NCI-H82 (cell line): ENCODE measurements at places on chromosomes 2 and 18.

- no peak for DNase-seq
Observed at GRCh38 chr18:64233851-64234250, 85.0 kb upstream of the LINC00305 start.

DNA sequence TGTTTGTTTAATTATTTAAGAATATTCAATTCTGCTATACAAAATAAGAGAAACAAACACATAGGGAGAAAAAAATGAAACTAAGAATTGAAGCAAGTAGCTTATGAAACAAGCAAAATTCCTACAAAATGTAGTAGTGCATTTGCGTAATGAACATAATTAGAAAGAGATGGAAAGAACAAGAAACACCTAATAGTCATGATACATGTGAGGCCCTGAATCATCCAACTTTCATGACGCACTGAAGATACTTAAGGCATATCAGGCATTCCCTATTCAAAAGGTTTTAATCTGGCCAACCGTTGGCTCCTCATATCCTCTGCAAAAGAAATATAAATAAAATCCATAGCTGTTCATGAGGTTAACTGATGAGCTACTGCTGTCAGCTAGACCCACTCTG, 14.5 kb upstream of the NAB1 start:
- no peak for DNase-seq

GRCh38 chr2:85704800-85705679, 10.9 kb downstream of the GNLY start:
- no peak for DNase-seq

GRCh38 chr2:1678609-1679008, 65.7 kb downstream of the PXDN start:
- no peak for DNase-seq

DNA sequence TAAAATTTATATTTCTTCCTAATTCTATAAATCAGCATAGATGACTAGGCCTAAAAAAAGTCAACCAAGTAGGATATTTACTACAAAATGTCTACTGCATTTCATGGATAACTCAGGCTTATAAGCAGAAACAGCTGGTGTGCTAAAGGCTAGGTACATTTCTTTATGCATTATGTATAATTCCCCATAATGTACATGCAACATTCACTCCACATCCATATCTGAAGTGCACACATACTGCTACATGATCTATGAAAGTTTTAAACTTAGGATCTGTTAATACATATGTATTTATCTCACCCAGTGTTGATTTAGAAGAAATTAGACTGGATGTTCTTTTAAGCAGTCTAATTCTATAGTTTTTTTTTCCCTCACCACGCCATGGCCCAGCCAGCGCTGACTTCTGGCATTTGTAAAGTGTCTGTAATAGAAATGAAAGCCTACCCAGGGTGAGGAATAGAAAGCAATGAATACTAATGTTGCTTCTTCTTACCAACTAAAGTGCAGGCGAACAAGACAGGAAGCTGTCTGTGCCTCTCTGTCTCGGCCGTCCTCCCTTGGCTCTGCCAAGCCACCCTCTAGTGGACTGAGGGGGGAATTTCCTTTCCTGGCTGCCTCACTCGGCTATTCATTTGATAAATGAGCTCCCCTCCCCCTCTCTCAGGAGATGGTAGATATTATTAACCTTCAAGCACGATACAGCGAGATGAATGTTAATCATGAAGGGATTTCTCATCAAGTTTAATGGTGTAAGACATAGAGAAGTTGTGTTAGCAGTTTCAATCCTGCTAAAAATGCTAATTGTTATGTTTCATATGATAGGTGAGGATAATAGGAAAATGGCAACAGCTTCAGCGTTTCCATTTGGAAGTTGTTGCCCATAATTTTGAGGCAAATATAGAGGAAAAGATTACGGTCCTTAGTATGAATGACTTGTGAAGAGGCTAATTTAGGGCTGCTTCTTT, 384.5 kb downstream of the MTX2 start:
- DNase-seq = peak; percentile 94

DNA sequence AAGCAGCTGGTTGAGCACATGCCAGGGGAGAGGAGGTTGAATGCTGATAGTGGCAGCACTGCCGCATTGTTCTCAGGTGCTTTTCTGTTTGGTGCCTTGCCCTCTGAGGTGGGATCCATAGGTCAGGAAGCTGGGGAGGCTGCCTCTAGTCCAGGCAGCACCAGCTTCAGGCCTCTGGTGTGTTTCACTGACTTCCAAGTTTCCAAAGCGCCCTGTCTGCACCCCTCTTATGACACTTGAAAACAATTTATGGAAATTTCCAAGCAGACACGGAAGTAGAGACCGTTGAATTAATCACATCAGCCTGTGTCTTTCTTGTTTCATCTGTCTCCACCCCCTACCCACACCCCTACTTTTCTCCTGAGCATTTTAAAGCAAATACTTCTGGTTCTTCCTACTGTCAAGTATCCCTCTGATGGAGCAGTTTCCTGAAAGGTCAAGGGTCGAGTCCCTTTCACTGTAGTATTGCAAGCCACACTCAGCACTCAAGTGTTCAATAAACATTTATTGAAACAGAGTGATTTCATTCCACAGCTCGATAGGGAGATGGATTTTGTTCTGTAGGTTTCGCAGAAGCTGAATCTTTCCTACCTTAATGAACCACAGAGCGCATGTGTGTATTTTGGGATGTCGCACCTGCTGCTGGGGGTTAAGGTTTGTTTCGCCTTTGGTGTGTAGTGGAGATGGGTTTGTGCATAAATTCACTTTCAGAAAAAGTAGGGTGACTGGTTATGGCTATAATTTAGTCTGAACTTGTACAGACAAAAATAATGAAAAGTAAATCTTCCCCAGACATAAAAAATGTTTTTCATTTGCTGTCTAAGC, 21.4 kb downstream of the DGKD start:
- no peak for DNase-seq

- no peak for DNase-seq
Observed at GRCh38 chr2:191441496-191442214, 196.5 kb downstream of the MYO1B start.

DNA sequence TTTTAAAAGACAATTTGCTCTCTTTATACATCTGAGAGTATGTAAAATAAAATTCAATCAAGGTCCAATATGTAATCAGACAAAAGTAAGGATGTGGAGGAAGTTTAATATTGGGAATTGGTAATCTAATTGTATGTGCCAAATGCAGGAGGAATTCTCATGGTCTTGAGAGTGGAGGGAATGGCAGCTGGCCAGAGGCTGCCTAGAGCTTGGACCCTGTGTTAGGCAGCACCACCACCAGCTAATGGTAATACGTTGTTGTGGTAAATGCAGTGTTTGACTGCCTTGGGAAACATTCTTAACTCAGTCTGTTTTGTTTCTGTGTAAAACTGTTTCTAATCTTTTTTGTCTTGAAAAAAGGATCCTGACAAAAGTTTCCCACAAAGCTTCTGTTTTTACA, 30.0 kb downstream of the GALNT1 start:
- DNase-seq = no peak

DNA sequence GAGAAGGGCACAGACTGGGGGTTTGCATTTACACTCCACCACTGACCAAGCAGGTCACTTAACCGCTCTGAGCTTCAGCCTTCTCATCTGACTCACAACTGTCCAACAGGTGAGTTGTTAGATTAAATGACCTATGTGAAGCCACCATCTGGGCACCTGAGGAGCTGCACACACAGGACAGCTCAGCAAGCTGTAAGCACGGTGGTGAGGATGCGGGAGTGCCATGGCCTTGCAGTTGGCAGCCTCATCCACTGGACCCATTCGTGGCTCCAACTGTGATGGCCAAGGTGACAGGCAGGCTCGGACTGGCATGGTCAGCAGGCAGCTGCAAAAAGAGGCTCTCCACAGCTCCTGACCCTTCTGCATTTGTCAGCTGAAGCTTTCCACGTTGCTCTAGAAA, 23.3 kb upstream of the AMMECR1L start:
- DNase-seq = no peak

DNA sequence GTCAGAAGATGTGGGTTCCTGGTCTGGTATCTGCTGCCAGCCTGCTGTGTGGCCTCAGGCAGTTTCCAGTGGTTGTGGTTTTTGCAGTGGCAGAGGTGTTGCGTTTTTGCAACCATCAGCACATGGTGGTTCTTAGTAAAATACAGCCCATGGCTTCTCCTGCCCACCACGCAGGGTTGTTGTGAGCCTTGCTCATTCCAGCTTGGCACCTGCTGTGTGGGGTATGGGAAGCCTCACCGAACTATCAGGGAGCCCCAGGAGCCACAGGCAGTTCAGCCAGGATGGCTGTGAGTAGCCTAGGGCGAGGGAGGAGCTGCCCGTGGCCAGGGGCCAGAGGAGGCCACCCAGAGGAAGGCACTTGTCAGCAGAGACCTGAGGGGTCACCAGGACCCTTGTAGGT, 9.8 kb downstream of the ARID5A start:
- DNase-seq = no peak

DNA sequence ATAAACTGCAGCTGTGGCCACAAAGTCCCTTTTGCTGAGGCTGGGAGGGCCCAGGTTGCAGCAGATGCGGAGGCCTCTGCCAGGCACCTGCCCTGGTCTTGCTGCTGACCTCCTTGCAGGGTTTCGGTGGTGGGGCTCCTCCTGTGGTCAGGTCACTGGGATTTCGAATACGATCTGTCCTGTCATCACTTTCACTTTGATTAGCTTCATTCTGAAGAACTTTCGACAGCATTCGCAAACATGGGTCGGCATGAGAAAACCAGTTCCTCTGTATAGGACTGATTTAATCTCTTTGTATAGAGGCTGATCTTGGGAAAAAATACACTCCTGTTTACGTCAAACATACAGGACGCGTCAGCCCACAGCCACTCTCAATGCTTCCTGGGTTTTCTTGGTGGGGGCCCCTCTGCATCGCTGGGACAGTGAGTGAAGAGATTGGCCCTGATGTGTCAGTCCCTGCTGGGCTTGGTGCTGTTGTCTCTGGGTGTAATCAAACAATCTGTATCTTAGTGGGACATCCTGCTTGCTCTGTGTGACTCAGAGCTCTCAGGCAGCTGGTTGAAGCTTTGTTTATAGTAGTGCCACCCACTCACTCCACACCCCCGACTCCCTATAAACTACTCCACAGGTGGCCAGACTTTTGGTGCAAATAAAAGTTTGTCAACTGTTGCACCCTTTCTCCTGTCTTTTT, 209.4 kb upstream of the CXCR4 start:
- no peak for DNase-seq

DNA sequence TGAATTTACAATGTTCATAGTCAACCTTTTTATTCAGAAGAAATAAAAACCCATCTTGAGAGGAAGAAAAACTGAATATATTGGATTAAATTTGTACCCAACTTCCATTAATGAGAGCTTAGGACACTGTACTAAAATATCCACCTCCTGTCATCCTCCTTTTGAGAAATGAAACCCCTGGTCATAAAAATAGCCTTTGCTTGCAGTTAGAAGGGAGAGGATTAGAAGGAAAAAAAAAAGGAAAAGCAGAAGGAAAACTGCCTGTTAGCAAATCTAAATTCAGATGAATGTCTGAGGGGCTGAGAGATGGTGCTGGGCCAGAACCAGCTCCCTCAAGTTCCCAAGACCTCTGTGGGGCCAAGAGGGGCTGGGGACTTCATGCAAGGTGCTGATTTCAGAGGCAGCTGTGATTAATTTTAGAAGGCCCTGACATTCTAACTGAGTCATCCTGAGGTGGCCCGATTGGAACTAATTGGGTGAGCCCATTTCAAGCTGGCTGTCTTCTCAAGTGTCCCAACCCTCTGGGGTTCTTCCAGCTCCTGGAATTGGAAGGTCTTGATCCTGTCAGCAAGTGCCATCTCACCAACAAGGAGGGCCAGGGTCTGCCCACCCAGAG, 38.4 kb upstream of the BIN1 start:
- DNase-seq = no peak

GRCh38 chr2:84700006-84700405, 180.9 kb downstream of the TRABD2A start:
- DNase-seq = no peak

- DNase-seq = no peak
Observed at GRCh38 chr2:212646698-212647366, 108.2 kb upstream of the ERBB4 start.

- DNase-seq = no peak
Observed at GRCh38 chr2:66827851-66828250, 392.9 kb downstream of the MEIS1 start.

GRCh38 chr2:71122387-71123298, 7.4 kb downstream of the MCEE start:
- no peak for DNase-seq
